ENCODE measurements at places on chromosomes 13 and 19.
A peak's percentile ranks its signal among the peaks of the same experiment; 100 is the strongest.

GRCh38 chr19:15672580-15673175 is at the start of gene CYP4F12:
Gene CYP4F12 (plus strand): TSS chr19:15673087. CDS start chr19:15673530, 443 bp downstream.
- no peak for DNase-seq

DNA sequence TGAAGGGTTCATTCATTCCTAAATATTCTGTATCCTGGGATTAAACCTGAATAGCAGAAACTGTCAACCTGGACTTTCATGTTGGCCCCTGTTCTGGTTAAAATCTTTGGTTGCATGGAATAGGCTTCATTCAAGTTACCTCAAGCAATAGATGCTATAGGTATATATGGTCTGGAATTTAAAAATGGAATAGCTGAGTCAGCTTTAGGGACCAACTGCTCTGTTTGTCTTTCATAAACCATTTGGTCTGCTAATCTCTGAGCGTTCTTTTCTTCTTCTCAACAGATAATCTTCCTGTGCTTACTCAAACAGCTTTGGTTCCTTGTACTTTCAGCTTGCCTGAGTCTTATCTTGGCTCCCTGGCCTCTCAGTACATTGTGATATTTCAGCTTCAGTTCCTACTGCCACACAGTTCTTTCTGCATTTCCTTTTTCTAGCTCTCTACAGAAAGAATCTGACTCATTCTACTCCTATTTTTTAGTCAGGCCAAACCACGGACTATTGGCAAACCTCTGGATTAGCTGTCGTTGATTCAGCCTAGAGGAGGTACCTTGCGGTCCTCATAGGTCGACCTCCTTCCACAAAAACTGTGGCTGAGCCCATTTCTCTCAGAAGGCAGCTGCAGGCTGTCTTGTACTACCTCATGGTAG is 35.9 kb upstream of the MAB21L1 start:
- peak; percentile 95 for DNase-seq

DNA sequence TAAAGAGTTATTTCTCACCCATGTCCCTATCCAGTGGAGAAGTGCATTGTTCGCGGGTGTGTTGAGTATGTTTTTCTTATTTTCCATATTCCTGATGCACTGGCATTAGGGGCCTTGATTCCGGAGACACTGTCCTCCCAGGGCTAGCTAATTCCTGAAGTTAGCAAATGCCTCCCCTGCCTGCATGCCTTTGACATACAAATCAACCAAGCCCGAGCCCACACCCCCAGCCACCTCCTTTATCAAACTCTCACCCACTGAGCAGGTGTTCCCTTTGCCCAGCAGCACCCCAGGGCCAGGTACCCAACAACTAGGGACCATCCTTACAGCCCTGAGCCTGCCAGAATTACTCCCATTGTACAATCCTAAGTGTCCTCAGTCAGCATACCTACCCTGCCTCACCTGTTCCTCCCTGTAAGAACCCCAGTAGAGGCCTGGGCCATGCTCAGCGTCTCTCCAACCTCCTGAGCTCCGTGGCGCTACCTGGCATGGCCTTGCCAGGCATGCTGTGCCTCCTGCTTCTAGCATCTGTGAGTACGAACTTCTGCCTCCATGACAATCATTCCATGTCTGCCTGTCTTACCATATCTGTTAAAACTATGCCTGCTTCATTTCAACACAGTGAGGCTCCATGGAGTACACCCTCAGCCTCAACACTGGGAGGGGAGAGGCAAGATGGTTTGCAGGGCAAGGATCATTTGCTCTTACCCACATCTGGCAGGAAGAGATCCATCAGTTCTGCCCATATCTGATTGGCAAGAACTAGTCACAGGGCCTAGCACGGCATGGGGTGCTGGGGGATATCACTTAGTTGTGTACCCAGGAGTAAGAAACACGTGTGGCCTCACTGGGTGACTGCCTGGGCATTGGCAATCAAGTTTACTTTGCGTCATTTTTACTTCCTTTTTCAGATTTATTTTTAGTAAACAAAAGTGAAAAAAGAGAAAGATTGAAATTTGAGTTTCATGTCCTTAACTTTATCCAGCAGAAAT is 203.9 kb downstream of the SHISA2 start:
- DNase-seq = no peak

DNA sequence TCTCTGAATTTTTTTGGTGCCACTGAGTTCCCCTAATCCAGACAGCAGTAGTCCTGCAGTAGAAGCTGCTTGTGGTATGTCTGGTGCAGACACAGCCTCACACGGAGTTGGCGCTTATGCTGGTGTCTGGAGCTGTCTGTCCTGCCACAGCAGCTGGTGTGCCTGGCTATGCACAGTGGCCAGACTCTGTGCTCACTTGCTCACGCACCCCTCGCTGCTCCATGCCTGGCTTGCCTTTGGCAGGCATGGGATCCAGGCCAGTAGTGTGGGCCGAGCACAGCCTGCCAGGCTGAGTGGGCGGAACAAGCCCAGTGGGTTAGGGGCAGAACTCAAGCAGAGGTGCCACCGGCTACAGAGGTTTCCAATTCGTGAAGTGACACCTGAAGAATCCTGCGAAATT is 845.9 kb upstream of the PCDH9 start:
- DNase-seq = no peak

DNA sequence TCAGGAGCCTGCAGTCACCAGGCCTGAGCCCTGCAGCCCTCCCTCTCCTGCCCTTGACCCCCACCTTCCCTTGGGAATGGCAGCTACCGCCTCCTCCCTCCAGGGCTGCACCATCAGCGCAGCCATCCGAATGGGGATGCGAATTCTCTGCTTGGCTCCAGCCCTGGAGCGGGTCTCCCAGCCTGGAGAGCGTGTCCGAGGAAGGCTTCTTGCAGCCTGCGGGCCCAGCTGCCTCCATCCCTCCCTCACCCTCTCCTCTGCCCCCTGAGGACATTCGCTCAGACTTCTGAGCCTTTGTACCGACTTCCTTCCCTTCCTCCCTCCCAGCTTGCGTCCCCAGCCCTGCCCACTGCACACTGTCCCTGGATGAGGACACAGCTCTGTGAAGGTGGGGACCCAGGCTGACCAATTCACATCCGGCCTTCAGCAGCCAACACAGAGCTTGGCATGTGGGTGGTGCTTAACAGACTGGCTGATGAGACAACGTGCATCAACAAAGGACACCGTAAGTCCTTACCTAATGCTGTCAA is 6.0 kb upstream of the NKPD1 start:
- no peak for DNase-seq

Measured in choroid plexus epithelial cell (primary cell).